ENCODE measurements at places on chromosomes 16 and 17. TPM values are rescaled to one million over a fixed set of nuclear protein-coding genes. Genes with fewer than 3 reads are reported as not detected.

Gene KCNAB3
- 2.0 TPM for total RNA-seq

Gene NHERF2
- total RNA-seq = 156 TPM

Gene TTYH2
- 2.1 TPM for total RNA-seq

Gene GHDC
- 1.5 TPM for total RNA-seq

Gene TEX14
- 0.11 TPM for total RNA-seq

Gene LRRC37A2
- 3.6 TPM for total RNA-seq

All from HFFc6 (cell line).